ENCODE measurements at places on chromosomes 11 and 22.

DNA sequence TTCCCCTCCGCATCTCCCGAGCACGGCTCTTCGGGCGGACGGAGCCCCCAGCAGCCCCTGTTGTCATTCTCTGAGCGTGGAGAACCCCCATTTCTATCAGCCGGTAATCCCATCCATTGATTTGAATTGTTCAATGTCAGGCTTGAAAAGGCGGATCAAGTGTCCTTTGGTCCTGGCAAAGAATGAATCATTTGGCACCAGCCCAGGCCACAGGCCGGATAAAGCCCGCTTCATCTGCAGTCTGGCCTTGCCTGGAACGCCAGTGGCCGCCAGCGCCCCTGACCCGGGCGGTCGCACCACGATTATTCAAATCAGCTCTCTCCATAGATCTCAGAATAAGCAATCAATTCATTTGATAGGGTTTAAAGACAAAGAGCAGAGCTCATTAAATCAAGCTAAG is 188.9 kb downstream of the BRD1 start:
- no peak for DNase-seq

- no peak for DNase-seq
Observed at GRCh38 chr22:22408269-22408668, 100.3 kb downstream of the ZNF280B start.

- no peak for DNase-seq
Observed at GRCh38 chr11:19879307-19880087, 166.9 kb downstream of the NAV2 start.

DNA sequence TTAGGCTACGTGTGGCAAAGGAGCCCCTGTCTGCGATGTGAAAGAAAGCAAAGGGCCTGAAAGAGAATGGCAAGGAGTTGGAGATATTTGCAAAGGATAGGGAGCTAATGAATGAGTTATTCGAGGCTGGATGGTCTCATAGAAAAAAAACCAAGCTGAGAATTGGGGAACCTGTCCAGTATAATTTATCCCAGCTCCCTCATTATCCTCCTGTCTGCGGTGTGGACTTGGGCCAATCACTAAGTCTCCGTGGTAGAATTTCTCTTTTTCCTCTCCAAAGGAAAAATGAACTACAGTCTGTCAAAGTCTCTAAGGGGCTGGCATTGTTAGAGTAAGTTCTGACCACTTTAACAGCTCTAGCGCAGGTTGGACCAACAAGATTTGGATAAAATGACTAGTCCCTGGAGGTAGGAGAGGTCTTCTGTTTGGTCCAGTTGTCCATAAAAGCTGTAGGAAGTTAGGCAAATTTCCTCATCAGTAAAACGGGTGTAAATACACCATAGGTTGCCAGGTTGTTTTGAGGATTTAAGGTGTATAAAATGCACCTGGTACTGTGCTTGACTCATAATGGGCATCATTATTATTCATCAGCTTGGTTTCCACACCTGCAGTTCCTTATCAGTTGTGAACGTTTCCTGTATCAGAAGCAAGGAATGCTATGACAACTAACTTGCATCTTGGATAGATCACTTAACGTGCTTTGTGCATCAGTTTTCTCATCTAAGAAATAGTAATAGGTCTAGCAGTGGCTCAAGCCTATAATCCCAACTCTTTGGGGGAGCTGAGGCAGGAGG is 10.3 kb upstream of the CDON start:
- DNase-seq = no peak

All from activated naive CD4-positive, alpha-beta T cell (primary cell).